ENCODE measurements at places on chromosomes 16 and 17.

- no peak for DNase-seq
Measured at GRCh38 chr16:17227278-17227677, 243.5 kb downstream of the XYLT1 start.

GRCh38 chr16:82735673-82736091 lies 108.9 kb downstream of the CDH13 start:
- DNase-seq: no peak

- DNase-seq: no peak
Measured at GRCh38 chr17:19249681-19250080, 12.5 kb downstream of the EPN2 start.

DNA sequence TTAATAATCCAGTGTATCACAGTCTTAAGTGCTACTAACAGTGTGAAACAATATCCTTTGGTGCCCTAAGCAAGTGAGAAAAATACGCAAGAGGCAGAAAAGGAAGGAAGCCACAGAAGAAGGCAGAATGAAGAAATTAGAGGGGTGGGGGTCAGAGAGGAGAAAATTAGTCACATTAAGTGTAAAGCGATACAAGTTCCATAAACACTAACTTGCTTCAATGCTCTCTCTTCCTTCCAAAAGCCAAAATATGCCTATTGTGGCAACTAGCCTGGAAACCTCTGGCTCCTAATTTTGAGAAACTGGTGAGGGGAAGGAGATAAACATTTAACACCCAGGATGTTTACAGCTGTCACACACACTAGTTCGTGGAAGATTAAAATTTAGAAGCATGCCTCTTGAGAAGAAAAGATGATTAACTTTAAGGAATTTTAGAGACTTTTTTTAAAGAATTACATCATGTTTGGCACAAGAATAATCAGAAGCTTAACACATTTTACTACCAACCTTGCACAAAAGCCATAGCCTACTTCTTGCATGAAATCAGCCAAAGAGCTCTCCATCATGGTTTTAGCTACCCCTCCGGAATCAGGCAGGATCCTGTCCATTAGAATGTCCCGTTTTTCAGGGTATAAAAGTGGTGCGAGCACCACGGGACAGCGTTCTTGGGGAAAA lies 44.7 kb downstream of the CNOT1 start:
- DNase-seq: no peak

GRCh38 chr16:301235-301634 lies 18.3 kb downstream of the PDIA2 start:
- no peak for DNase-seq

DNA sequence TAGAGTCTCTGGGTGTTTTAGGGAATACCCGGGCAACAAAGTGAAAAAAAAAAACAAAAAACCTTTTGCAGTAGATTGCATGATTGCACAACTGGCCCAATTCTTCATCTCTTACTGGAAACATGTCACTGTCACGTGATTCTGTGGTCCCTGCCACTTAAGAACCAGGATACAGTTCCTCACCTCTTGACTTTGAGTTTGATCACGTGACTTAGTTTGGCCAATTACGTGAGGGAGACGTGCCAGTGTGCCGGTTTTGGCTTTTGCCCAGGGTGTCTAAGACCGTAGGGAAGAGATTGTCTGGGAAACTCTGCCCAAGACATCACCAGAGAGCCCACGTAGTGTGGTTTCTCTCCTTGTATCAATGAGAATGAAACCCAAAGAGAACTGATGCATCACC lies 88.7 kb downstream of the GRIN2A start:
- no peak for DNase-seq
